ENCODE measurements at places on chromosomes 2 and 18.
A peak's percentile ranks its signal among the peaks of the same experiment; 100 is the strongest.

- DNase-seq: peak; percentile 33
Observed at GRCh38 chr2:70887550-70888246, 48.0 kb upstream of the ATP6V1B1 start.

DNA sequence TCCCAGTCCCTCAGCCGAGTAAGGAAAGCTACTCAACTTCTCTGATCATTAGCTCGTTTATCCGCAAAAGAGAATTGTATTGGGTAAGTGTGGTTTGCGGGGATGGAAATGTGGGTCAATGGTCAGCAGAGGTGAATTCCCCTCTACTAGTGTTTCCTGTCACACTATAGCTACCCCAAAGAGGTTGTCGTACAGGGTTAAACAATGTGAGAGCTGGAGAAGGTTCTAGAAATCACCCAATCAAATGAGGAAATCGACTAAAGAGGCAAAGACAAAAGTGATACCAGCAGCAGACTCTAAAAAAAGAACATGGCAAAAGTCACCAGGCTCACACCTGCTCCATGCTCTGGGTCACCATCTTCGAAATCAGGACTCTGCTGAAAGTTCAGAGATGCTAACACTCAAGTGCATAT lies 144.7 kb upstream of the ITGA4 start:
- DNase-seq: no peak

DNA sequence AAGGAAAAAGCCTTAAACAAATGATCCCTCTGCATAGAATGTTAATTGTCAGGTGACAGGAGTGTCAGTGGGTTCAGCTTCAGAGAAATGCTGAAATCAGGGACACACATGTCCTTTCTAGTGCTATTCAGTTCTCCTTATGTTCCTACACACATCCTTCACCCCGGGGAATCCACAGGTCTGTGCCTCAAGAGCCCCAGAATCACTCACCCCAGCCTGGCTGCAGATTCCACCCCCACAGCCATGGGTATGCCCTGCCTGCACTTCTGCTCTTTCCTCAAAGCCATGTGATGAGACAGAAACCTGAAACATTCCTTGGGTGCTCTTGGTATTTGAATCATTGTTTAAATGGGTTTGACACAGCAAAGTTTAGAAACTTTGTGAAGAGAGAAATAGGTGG lies 27.4 kb upstream of the FZD7 start:
- no peak for DNase-seq

DNA sequence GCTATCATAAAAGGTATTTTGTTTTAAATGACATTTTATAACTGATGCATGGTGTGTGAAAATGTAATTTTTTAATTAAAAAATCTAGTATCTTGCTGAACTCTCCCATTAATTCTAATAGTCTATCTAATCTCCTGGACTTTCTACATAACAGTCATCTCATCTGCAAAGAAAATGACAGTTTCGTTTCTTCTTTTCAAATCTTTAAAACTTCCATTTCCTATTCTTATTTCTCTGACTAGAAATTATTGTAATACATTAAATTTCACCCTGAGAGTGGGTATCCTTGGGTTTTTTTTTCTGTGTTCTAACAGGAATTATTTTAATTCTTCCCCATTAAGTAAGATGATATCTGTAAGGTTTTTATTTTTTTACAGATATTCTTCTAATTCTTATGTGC lies 120.1 kb downstream of the KCNF1 start:
- DNase-seq: no peak

GRCh38 chr2:56127463-56128152 lies 56.2 kb upstream of the CCDC85A start:
- DNase-seq: no peak

- no peak for DNase-seq
Observed at GRCh38 chr2:157900684-157901083, 24.6 kb upstream of the ACVR1 start.

DNA sequence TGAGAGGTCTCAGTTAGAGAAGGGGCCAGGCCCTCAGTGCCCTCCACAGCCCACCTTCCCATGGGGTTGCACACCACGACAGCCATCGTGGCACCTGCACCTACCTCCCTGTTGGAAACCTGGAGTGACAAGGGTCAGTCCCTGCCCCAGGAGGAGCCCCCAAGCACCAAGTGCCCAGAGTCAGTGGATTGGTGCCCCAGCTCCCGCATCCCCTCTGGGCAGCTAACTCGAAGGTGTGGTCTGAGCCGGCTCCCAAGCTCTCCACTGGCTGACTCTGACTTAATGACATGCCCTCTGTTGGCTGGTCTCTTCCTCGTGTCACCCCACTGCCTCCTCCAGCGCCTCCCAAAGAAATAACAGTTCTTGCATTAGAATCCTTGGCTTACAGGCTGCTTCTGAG lies 116.4 kb downstream of the NDUFA10 start:
- no peak for DNase-seq

DNA sequence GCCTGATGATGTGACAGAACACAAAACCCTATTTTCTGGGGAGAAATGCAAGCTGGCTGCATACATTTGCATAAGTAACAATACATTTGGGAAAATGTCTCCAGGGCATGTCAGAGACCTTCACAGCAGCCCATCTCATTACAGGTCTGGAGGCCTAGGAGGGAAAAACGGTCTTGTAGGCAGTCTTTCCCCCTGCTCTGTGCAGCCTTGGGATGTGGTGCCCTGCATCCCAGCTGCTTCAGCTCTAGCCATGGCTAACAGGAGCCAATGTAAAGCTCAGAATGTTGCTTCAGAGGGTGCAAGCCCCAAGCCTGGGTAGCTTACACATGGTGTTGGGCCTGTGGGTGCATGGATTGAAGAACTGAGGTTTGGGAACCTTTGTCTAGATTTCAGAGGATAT lies 133.0 kb downstream of the CCDC178 start:
- no peak for DNase-seq

Measured in activated naive CD4-positive, alpha-beta T cell treated with anti-CD3 and anti-CD28 coated beads, Interleukin-2, amount 50 U/mL, for 16 hours (primary cell).